HAP-1 (cell line): ENCODE measurements at places on chromosomes 6 and 20.

- no peak for DNase-seq
Observed at GRCh38 chr20:45291526-45291925, 15.1 kb upstream of the RBPJL start.

DNA sequence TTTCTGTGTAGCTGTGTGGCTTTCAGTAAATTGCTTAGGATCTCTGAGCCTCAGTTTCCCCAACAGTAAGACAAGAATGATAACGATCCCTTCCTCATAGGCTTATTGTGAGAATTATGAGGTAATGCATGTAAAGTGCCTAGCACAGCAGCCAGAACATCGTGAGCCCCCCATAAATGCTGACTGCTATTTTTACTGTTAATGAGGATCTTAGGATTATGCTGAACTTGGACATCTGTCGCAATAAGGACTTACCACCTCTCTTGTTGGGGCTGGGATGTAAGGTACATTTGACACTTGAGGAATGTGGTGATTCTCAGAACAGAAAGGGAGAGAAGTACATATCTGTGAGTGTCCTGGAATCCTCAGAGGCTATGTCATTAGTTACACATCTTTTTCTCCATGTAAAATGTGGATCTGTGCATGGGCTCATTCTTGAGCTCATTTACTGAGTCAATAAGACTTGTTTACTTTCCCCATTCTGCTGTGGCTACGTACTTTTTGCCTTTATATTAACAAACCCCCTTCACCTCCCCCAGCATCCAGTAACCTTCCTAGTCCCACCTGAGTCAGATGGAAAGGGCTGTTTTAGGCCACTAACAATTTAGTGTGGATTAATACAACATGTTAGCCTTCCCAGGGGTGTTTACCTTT, 64.4 kb upstream of the PLEKHG1 start:
- DNase-seq, result no peak

- DNase-seq, result no peak
Observed at GRCh38 chr6:53162606-53163005, 14.0 kb upstream of the GCM1 start.

GRCh38 chr6:75546381-75546780, 52.8 kb upstream of the FILIP1 start:
- DNase-seq, result peak; percentile 67

- peak; percentile 44 for DNase-seq
Observed at GRCh38 chr6:34151321-34152041, 5.6 kb upstream of the GRM4 start.

GRCh38 chr6:43172104-43173007, 1.3 kb downstream of the SRF start:
- DNase-seq, result peak; percentile 63

- DNase-seq, result no peak
Observed at GRCh38 chr20:10540636-10541493, 105.8 kb downstream of the SLX4IP start.

DNA sequence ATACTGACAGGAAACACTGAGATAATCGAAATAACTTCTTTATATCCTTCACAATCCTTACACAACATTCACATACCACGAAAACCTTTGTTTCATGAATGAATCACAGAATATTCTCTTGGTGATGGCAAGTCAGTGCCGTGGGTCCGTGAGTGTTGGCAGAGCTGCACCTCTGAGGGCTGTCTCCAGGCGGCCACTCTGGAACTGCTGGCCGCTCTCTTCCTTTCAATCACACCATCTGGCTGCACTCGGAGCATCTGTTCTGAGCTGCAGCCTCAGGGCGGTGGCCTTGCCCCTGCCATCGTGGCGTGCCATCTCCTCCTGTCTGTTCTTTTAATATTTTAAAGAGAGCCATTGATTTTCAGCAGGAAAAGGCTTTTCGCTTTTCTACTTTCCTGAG, 129.4 kb upstream of the AFDN start:
- DNase-seq, result peak; percentile 48

DNA sequence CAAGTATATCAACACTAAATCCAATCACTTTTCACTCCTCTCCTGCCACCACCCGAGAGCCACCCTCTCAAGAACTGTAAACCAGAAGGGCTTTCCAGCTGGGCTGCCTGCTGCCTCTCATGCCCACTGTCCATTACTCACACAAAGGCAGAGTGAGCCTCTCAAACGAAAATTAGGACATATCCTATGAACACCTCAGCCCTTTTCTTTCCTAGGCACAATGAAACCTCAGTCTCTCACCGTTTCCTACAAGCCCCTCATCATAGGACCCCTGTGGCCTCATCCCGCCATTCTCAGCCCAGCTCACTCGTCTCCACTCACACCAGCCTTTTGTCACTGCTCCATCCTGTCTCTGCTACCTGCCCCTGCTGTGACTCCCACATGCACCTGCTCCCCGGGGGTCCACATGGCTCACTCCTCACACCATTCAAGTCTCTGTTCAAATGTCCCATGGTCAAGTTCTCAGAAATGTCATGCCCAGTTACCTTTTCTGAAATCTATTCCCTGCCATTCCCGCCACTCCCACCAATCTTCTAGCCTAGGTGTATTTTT, 7.4 kb downstream of the HLA-F start:
- no peak for DNase-seq

DNA sequence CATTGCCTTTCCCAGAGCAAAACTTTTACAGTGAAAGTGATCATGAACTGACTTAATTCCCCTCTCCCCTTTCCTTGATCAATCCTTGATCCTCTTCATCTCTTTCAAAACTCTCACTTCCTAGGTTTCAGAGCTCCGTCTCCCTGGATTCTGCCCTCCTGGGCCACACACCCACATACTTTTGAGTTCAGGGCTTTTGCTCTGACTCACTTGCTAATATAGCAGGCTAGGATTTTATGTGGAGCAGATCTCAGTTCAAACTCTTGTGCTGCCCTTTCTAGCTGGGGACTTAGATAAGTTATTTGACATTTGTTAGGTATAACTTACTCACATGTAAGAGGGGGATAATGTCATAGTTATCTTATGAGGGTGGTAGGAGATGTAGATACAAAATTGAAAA, 109.1 kb upstream of the MLIP start:
- no peak for DNase-seq

GRCh38 chr6:116560130-116560529, 6.6 kb downstream of the CALHM4 start:
- no peak for DNase-seq

- no peak for DNase-seq
Observed at GRCh38 chr6:113819169-113819830, 37.8 kb upstream of the MARCKS start.
